ENCODE measurements at places on chromosomes 12 and 14.

DNA sequence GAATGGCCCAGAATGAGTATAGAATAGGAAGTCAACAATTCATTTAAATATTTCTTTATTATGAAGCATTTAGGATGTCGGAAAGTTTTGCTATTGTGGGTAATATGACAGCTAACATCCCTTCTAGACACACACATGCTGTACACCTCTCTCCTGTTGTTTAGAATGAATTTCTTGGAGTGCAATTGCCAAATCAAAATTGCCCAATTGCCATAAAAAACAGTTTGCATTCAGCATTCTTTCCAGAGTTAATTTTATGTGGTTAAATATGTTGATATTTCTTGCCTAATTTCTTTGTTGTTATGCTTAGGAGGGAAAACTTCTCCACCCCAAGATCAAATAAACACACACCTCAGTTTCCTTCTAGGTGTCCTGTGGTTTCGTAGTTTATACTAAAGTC is 16.9 kb upstream of the SMCO2 start:
- no peak for DNase-seq

DNA sequence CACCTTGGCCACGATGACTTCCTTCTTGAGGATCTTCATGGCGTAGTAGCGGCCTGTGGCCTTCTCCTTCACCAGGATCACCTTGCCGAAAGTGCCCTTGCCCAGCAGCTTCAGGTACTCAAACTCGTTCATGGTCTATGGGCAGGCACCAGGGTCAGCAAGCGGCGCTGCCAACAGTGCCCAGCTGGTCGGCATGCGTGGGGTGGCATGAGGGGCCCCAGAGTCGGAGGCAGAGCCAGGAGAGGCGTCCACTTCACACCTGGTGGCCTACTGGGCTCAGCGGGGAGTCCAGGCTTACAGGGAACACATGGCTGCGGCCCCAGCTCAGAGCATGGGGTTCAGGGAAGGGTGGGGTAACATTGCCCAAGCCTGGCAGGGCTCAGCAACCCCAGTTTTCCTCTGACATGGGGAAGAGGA is 20.5 kb downstream of the AKT1 start:
- no peak for DNase-seq

- no peak for DNase-seq
These were observed 68.1 kb upstream of the PLEKHG7 start for GRCh38 chr12:92634730-92635129.

DNA sequence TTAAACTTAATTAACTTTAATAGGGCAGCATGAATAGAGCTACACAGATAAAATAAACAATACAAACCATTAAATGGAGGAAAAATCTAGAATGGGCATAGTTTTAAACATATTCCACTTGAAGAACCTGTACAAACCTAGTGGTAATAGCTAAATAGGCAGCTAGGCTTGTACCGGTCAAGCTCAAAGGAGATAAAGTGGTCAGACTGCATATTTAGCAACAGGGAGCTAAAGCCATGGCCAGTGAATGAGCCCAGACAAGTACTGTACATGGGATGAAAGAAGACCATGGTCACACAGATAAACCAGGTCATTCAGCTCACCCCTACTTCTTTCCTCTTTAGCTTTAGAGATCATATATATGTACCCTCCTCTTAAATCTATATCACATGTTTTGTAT is 186.6 kb upstream of the KRR1 start:
- DNase-seq: no peak

DNA sequence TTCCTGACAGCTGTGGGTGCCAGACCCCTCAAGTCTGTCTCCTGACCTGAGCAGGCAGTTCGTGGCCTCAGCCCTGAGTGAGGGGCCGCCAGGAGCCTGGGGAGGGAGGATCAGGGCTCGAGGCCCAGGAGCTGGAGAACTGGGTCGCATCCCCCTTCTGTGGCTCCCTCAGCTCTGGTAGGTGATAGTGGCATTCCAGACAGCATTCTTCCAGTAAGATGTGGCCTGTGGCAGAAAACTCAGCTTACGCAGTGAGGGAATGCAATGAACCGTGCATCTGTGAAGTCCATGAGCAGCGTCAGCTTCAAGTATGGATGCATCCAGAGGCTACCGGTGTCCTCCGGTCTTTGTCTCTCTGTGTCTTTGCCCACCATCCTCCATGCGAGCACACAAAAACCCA is 28.4 kb upstream of the FBRSL1 start:
- no peak for DNase-seq

DNA sequence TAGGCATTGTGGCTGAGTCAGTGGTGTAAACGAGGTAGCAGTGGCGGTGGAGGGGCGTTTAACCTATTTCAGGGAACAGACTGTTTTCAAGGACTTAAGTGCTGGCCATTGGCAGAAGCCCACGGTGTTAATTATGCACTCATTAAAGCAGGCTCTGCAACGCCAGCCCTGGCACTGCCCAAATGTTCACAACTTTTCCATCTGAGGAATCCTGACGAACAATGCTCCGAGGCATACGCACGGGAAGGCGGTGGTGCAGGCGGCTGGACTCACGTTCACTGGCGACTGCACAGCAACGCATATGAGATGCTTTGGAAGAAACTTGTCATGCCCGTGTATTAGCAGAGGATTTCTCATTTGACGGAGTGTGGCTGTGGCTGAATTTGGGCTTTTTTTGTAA is 70.6 kb upstream of the SLC24A4 start:
- no peak for DNase-seq

DNA sequence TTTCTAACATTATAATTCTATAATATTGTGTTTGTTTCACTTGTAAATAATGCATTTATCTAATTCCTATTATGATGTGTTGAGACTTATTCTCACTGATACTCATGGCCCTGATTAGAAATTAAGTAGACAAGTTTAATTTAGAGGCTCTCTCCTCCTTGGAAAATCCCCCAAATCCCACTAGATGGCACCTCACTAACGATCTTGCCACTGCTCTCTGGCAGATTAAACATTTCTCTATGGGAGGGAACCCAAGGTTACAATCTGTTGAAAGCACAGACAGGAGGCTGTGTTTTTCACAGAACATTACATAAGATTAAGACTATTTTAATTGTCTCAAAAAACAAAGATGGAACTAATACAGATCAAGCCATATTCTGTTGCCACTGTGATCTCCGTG is 318.7 kb downstream of the LRFN5 start:
- no peak for DNase-seq

GRCh38 chr12:103748002-103748401 is 93.0 kb downstream of the NT5DC3 start:
- DNase-seq: no peak

- DNase-seq: no peak
These were observed 23.8 kb downstream of the EEA1 start for GRCh38 chr12:92905258-92905810.

DNA sequence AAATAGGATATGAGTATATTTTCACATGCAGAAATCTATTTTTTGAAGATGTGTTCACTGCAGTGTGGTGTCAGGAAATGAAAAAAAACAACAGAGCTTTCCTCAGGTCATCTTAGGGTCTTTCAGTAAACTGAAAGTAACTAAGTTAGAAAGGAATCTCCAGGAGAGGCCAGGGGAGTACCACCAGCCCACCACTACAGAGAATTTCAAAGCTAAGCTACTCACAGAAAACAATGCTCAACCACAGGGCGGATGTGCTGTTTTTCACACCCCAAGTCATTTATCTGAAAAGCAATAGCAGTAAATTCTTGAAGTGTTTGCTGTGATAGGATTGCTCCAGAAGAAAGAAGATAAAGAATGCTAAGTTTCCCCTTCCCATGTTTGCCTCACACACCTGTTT is 79.0 kb downstream of the IFNG start:
- peak; percentile 56 for DNase-seq

DNA sequence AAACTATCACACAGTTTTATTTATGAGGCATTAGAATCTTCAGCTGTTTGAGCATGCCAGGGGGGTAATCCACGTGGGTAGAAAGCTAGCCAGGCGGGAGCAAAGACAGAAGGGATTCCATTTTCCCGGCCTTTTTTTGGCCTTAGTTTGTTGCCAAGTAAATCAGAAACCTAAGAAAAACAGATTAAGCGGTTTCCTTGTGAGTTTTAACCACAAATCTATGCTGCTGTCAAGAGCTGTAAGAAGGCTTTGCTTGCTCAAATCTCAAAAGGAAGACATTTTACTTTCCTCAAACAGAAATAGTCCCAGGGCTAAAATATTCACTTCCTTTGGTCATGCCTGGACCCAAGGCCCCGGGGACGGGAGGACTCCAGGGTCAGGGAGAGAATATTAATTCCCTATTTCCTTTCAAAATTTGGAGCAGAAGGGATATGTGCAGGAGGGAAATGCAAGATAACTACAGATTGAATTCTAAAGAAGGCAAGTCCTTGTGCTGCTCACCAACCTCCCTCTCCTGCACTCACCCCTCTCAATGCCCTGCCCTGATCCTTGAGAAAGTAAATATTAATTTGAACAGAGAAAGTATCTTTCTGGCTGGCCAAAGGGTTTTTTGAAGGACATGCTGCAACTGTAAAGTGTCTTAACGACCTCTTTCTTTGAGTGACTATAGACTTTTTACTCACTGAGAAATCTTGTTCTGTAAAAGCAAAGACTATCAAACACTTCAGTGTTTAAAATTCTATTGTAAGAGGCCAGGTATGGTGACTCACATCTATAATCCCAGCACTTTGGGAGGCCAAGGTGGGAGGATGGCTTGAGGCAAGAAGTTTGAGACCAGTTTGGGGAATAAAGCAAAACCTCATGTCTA is 75.7 kb downstream of the HSD17B6 start:
- DNase-seq: no peak

DNA sequence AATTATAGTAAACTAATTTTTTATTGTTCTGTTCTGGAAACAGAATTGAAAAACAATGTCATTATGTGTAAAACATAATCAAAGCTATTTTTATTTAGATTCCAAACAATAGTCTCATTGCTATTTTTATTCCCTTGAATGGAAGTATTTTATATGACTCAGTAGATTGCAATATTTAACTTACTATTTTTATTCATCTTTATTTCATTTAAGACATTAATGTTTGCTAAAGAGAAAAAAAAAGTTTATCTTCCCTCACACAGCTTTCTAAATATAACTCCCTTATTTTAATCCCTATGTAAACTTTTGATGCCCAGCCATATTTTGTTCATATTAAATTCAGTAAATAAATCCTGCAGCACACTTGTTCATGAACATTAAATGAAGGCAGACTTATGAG is 622.4 kb downstream of the SLC6A15 start:
- no peak for DNase-seq

GRCh38 chr12:126337556-126338441 is 1272.6 kb downstream of the AACS start:
- DNase-seq: no peak

DNA sequence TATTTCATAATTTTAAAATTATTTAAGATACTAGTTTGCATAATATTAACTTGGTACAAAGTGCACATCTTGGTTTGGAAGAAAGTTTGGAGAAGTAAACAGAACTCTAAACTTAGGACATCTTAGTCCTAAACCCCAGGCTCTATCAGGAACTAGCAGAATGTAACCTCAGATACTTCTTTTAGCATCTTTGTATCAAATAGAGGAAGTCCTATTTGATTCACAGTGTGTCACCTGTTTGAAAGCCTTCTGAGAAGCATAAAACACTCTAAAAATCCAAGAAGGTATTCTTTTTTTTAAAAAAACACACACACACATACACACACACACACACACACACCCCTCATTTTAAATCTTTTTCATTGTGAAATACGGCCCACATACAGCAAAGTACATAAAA is 12.0 kb upstream of the RNU6-7 start:
- no peak for DNase-seq

DNA sequence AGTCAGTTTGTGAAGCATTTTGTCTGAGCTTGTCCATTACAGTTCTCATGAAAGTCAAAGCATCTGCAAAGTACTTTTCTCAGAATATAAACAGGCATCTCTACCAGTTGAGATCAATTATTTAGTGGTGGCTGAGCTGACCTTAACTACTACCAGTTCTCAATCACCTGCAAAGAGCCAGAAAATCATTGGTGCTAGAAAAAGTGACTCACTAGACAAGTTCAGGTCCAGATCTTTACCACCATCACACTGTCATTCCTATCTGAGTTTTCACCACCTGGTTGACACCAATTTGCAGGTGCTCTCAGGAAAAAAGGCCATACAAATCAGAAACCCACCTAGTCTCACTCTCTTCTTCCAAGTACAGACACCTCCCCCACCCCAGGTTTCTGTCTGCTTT is 33.3 kb downstream of the ITPR2 start:
- no peak for DNase-seq
